ENCODE measurements at places on chromosomes 3 and 15.

DNA sequence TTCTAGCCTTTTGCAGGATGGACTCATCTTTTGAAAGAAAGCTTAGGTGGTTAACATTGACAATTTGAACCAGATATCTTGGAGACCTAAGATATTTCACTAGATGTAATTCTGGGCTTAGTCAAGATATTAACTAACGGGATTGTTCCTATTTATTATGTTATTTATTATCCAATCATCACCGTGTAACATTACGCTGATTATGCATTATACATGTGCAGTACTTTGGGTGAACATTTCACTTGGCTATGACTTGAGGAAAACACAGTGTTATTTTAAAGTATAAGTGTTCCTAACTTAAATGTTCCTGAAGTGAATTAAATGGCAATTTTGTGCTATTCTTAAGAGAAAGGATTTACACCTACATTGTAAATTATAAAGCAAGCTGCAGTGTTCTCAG, 574.5 kb upstream of the KCNMB2 start:
- no peak for DNase-seq

GRCh38 chr3:152071924-152072323, 196.8 kb upstream of the MBNL1 start:
- peak; percentile 82 for DNase-seq

GRCh38 chr3:190718097-190718496, 144.4 kb downstream of the GMNC start:
- DNase-seq = no peak

GRCh38 chr15:80010131-80010673, 39.2 kb upstream of the BCL2A1 start:
- peak; percentile 52 for DNase-seq

DNA sequence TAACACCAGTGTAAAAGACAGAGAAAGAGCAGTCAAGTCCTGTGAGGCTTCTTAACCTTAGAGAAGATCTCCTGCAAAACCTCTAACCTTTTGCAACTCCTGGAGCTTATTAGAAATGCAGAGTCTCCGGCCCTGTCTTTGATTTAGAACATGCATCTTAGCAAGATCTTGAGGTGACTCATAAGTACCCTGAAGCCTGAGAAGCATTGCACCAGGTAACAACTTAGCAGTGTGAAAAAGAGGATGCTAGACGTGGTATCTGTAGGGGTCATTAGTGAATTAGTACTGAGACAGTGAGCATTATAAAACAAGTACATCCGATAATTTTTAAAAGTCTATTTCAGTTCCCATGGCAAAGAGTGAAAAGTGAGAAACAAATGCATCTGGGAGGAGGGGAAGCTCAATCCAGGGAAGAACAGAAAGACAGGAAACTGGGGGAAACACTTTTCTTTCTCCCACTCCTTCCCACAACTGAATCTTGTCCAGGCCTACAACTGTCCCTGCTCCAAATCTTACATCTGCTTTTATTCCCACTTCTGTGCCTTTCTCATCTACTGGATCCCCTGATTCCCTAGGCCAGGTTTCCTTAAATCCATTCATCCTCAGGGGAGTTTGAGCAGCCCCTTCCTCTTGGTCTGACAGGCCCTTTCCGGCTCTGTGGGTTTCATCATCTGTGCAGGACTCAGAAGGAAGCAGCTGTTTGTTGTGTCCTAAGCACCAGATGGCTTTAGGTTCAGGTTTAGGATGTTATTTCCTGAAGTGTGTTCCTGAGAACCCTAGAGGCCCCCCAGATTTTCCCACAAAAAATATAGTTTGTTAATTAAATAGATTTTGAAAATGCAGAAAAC, 128.1 kb upstream of the IL12A start:
- DNase-seq = peak; percentile 58

GRCh38 chr15:58529041-58529440, 97.2 kb downstream of the LIPC start:
- DNase-seq = no peak

GRCh38 chr3:157650699-157651098, 147.5 kb upstream of the VEPH1 start:
- no peak for DNase-seq
